RWPE2 (cell line): ENCODE measurements at places on chromosomes 13 and 19.

- no peak overlapping the region for H3K4me3 ChIP-seq
- no peaks in the 10 kb centered on the region for H3K36me3 ChIP-seq
- no peak for DNase-seq
Measured at GRCh38 chr13:113746671-113747070, 12.4 kb upstream of the TMEM255B start.

DNA sequence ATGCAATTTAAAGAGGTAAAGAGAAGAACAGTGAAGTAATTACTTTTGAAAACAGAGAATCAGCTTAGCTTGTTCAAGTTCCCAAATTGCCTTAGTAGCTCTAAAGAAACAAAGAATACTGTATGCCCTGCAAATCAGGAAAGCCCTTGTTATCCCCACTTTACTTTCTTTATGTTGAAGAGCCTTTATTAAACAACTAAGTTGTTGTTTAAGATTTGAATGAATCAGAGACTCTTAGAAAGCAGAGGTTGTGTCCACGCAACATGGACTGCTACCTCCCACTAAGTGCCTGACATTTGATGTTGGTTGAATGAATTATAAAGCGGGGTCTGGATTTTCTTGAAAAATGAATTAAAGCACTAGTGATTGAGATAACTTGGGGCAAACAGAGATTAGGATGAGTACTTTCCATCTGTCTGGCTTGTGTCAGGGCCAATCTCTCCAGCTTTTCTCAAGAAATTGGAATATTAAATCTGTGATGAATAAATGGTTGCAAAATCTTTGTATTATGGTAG, 214.7 kb downstream of the POSTN start:
- no peaks in the 10 kb centered on the region for H3K4me1 ChIP-seq
- no peak for DNase-seq
- H3K4me3 ChIP-seq = no peak overlapping the region
- H3K27me3 ChIP-seq = no peaks in the 10 kb centered on the region
- no peaks in the 10 kb centered on the region for H3K36me3 ChIP-seq

DNA sequence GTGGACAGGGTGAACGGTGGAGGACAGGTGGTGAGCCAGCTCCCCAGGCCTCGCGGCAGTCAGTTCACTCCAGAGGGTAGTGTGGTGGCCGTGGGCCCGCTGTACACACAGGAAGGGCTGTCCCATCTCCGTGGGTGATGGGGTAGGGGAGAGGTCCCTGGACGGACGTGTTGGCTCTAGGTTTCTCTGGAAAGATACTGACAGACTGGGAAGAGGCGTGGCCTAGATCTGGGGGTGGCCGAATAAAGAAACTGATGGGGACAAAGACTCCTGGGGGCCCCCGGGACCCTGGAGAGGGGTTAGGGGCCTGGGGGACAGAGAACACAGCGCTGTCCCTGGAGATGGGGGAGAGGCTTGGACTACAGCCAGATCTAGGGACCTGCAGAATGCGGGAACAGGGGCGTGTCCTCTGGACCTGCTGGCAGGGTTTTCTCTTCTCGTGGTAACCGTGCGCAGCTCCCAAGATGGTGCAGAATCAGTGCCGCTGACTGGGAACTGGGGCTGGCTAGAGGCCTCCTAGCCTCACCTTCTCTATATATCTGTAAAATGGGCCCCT, 4.0 kb upstream of the PRAM1 start:
- H3K27me3 ChIP-seq = no peaks in the 10 kb centered on the region
- H3K4me3 ChIP-seq = peak overlapping the region; percentile 36
- peaks cover 4% of the 10 kb centered on the region; the same call in 1 of the 2 replicates for H3K36me3 ChIP-seq

GRCh38 chr19:49432141-49433073, 7.2 kb downstream of the GFY start:
- H3K4me1 ChIP-seq = no peaks in the 10 kb centered on the region
- H3K4me3 ChIP-seq = no peak overlapping the region
- H3K27me3 ChIP-seq = peaks cover 90% of the 10 kb centered on the region
- no peak for DNase-seq

- no peaks in the 10 kb centered on the region for H3K27me3 ChIP-seq
- H3K4me3 ChIP-seq = no peak overlapping the region
- no peak overlapping the region for H3K27ac ChIP-seq
- peaks cover 8% of the 10 kb centered on the region for H3K4me1 ChIP-seq
- H3K36me3 ChIP-seq = no peaks in the 10 kb centered on the region
- DNase-seq = no peak
Measured at GRCh38 chr13:75445717-75446499, 36.1 kb downstream of the TBC1D4 start.

GRCh38 chr13:31200637-31200971, 829 bp downstream of the B3GLCT start:
- H3K36me3 ChIP-seq = no peaks in the 10 kb centered on the region
- peak overlapping the region; percentile 75 for H3K27ac ChIP-seq
- H3K4me1 ChIP-seq = peaks cover 7% of the 10 kb centered on the region
- H3K4me3 ChIP-seq = peak overlapping the region; percentile 98
- no peaks in the 10 kb centered on the region for H3K27me3 ChIP-seq
- no peak for DNase-seq

DNA sequence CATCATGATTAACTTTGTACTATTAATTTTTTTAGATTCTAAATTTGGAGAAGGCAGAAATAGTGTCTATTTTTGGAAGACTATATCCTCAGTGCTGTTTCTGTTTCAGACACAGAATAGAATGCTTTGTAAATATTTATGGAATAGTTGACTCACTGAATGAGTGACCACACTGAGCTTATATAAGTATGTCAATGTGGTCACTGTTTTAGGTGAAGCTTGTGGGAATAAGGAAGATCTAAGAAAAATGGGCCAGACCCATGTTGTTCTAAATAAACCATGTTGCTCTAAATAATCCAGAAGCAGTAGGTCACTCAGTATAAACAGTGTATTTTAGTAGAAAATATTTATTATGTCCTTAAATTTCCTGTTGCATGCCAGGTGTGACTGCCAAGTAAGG, 45.5 kb upstream of the DACH1 start:
- no peak for DNase-seq
- peaks cover 2% of the 10 kb centered on the region for H3K27me3 ChIP-seq
- H3K4me1 ChIP-seq = no peaks in the 10 kb centered on the region
- H3K36me3 ChIP-seq = no peaks in the 10 kb centered on the region
- no peak overlapping the region for H3K4me3 ChIP-seq

GRCh38 chr13:43684963-43685725, 101.6 kb downstream of the ENOX1 start:
- no peak for DNase-seq
- no peak overlapping the region for H3K4me3 ChIP-seq

GRCh38 chr19:17772172-17772571, 20.9 kb downstream of the FCHO1 start:
- no peak for DNase-seq
- no peaks in the 10 kb centered on the region for H3K4me1 ChIP-seq
- no peaks in the 10 kb centered on the region for H3K36me3 ChIP-seq
- H3K4me3 ChIP-seq = no peak overlapping the region
- H3K27me3 ChIP-seq = no peaks in the 10 kb centered on the region

GRCh38 chr19:21496876-21497275, 8.5 kb upstream of the ZNF429 start:
- no peaks in the 10 kb centered on the region for H3K4me1 ChIP-seq
- H3K27ac ChIP-seq = no peak overlapping the region
- H3K27me3 ChIP-seq = no peaks in the 10 kb centered on the region
- no peaks in the 10 kb centered on the region for H3K36me3 ChIP-seq
- no peak overlapping the region for H3K4me3 ChIP-seq

- DNase-seq = no peak
Measured at GRCh38 chr19:46756544-46756888, 10.3 kb upstream of the STRN4 start.

DNA sequence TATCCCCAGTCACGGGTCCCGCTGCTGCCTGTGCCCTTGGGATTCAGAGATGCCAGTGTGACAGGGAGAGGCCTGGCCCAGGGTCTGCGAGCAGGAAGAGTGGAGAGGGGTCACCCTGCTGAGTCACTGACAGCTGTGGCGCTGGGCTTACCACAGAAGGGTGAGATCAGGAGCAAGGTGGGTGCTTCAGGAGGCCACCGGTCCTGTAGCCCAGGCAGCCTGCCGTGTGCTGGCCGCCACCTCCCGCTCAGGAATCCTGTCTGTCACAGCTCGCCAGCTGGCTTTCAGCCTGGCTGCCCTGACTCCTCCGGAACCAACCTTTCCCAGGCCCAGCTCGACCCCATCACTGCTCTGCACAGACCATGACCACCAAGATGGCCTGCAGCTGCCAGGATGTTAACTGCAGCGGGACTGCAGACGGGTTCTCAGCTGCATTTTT, 25.3 kb downstream of the NAXD start:
- H3K36me3 ChIP-seq = peaks cover 83% of the 10 kb centered on the region
- H3K4me1 ChIP-seq = no peaks in the 10 kb centered on the region
- no peaks in the 10 kb centered on the region for H3K27me3 ChIP-seq
- H3K4me3 ChIP-seq = no peak overlapping the region
- H3K27ac ChIP-seq = no peak overlapping the region

GRCh38 chr13:24124789-24125476, 35.6 kb upstream of the SPATA13 start:
- H3K4me3 ChIP-seq = no peak overlapping the region
- H3K27me3 ChIP-seq = no peaks in the 10 kb centered on the region
- no peaks in the 10 kb centered on the region for H3K4me1 ChIP-seq

DNA sequence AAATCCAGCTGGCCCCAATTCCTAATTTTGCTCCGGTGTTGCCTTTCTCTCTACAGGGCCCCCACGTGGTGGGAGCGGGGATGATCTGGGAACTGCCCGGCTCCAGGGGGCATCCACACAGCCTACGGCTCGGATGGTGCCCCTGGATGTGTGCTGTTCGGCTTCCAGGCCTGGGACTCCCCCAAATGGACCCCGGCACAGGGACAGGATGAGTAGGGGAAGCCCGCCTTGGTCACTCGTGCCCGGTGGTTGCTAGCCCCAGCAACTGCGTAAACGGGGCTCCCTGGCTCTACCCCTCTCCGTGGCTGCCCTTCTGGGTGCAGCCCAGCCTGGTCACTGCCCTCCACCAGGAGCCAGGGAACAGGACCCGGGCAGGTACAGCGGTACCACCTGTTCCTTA, 111.5 kb downstream of the TEX26 start:
- no peak overlapping the region for H3K27ac ChIP-seq
- H3K4me3 ChIP-seq = no peak overlapping the region
- H3K27me3 ChIP-seq = no peaks in the 10 kb centered on the region
- no peaks in the 10 kb centered on the region for H3K36me3 ChIP-seq
- peaks cover 25% of the 10 kb centered on the region for H3K4me1 ChIP-seq

DNA sequence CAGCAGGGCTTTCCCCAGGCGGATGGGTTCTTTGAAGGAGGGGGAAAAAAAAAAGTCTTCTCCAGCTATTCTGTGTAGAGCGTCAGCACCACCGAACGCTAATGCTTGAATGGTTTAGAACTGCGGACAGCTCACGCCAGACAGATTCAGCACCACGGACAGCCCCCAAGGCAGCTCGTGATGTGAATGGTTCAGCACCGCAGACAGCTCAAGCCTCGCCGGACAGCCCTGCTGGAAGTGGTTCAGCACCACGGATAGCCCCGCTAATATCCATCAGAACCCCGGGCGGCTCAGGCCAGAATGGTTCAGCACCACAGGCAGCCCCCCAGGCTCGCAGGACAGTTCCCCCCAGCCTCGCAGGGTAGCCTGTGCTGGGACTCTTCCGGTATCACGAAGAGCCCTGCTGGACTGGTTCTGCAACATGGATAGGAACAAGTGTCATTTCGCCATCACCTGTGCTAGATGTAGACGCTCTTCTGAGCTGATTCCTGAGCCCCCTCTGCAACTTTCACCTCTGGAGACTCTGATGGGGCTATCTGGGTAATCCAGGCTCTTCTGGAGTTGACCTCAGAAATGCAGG, 4.9 kb upstream of the SMIM17 start:
- no peak overlapping the region for H3K27ac ChIP-seq
- no peaks in the 10 kb centered on the region for H3K36me3 ChIP-seq
- no peak for DNase-seq

- DNase-seq = no peak
- no peaks in the 10 kb centered on the region for H3K4me1 ChIP-seq
- H3K27ac ChIP-seq = no peak overlapping the region
- no peak overlapping the region for H3K4me3 ChIP-seq
- no peaks in the 10 kb centered on the region for H3K27me3 ChIP-seq
Measured at GRCh38 chr19:31270897-31271296, 78.3 kb downstream of the TSHZ3 start.

GRCh38 chr13:107866941-107867623, 348.3 kb downstream of the LIG4 start:
- peaks cover 61% of the 10 kb centered on the region for H3K27me3 ChIP-seq
- H3K36me3 ChIP-seq = no peaks in the 10 kb centered on the region
- H3K27ac ChIP-seq = no peak overlapping the region
- H3K4me3 ChIP-seq = peak overlapping the region; percentile 7

DNA sequence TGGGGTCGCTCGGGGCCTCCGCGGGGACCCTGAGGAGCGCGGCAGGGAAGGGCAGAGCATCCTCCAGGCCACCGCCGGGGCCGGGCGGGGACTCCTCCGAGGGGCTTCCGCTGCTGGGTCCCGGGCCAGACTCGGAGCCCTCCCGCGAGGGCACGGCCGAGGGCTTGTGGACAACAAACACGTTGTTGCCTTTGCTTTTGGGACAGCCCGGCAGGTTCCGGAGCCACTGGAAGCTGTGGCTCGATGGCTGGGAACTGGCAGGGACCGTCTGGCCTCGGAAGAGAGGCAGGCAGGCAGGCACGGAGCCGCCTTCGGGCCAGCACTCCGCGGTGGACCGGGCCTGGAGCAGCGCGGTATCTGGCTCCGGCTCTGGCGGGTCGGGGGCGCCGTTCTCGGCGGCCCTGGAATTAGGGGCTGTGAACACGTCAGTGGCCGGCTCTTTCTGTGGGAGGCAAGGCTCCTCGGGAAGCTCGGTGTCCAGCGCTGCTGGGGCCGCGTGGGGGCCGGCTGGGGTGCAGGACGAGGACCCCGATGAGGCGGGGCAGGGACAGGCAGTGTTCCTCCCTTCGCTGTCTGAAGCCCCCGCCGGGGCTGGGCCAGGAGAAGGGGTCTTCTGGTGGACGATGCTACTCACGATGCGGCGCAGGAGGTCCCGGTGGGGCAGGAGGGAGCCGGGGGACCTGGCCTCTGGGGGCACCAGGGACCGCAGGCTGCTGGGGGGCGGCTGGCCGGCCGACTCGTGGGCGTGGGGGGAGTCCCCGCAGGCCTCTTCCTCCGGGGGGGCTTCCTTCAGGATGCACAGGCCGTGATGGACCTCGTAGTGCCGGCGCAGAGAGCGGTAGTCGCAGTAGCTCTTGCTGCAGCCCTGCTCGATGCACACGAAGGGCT, 27.6 kb downstream of the ZNF541 start:
- H3K4me3 ChIP-seq = no peak overlapping the region
- H3K27me3 ChIP-seq = no peaks in the 10 kb centered on the region
- no peak for DNase-seq
- no peaks in the 10 kb centered on the region for H3K4me1 ChIP-seq

DNA sequence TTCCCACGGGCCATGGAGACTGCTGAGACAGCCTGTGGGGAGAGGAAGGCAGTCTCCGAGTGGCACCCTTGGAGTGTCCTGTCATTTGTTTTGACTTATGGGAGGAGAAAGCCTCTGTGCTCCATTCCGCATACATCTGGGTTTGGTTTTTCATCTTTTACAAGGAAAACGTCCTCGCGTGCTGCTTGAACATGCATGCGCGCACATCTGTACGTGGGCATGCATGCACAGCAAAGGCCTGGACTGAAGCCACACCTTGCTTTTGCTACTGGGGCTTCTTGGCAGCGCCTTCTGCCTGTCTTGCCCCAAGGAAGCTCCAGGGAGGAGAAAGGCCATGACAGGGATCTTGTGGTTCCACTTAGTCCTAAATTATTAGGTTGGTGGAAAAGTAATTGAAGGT, 44.0 kb downstream of the SUGP2 start:
- peaks cover 22% of the 10 kb centered on the region for H3K36me3 ChIP-seq
- no peaks in the 10 kb centered on the region for H3K27me3 ChIP-seq
- no peak overlapping the region for H3K4me3 ChIP-seq
- H3K4me1 ChIP-seq = no peaks in the 10 kb centered on the region
- no peak overlapping the region for H3K27ac ChIP-seq
